ENCODE measurements at places on chromosomes 5 and 9. TPM values are rescaled to one million over a fixed set of nuclear protein-coding genes. Genes with fewer than 3 reads are reported as not detected.

- H3K27me3 ChIP-seq, result no peaks in the 10 kb centered on the region
- no peak for DNase-seq
- no peaks in the 10 kb centered on the region for H3K4me1 ChIP-seq
- no peak overlapping the region for H3K4me3 ChIP-seq
- no peaks in the 10 kb centered on the region for H3K36me3 ChIP-seq
- H3K27ac ChIP-seq, result no peak overlapping the region
Observed at GRCh38 chr5:80374188-80374587, 33.7 kb upstream of the ZFYVE16 start.

DNA sequence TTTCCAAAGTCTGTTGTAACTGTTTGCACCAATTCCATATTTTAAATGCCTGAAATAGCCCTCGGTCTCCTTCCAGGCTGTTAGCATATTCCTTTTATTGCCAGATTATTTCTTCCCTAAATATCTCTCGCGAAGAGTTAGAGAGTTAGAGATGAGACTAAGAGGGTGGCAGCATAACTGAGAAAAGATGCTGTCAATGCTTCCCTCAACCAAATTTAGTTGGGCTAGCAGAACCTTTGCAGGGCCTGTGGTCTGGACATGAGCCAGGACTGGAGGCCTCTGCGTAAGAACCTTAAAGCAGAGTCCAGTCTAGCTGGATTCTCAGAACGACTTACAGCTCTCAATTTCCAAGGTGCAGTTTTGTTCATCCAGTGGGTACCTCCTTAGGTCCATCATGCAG, 135.9 kb downstream of the GABRB2 start:
- no peaks in the 10 kb centered on the region for H3K27me3 ChIP-seq
- H3K4me3 ChIP-seq, result no peak overlapping the region
- DNase-seq, result no peak
- no peaks in the 10 kb centered on the region for H3K36me3 ChIP-seq

- H3K4me1 ChIP-seq, result no peaks in the 10 kb centered on the region
- no peak overlapping the region for H3K4me3 ChIP-seq
- H3K36me3 ChIP-seq, result no peaks in the 10 kb centered on the region
- DNase-seq, result no peak
- H3K27ac ChIP-seq, result no peak overlapping the region
Observed at GRCh38 chr5:18652404-18653215, 1018.4 kb downstream of the TAF11L14 start.

DNA sequence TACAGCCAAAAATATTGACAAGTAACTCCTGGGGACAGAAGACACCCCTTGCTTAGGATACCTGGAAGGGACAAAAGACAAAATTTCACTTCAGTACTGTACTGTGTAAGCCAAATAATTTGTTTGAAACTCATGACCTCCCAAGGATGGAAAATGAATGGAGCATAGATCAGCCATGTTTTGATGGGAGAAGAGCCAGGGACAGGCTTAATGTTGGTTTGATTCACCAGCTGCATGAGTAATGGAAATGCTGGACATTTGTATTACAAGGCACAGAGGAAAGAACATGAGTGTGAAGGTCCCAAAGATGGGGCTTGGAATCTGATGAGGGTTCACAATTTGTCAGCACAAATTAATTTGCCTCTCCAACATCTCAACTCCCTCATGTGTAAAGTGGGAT, 122.8 kb downstream of the ENC1 start:
- no peaks in the 10 kb centered on the region for H3K36me3 ChIP-seq
- no peak overlapping the region for H3K4me3 ChIP-seq
- no peak overlapping the region for H3K27ac ChIP-seq
- H3K4me1 ChIP-seq, result peaks cover 25% of the 10 kb centered on the region

DNA sequence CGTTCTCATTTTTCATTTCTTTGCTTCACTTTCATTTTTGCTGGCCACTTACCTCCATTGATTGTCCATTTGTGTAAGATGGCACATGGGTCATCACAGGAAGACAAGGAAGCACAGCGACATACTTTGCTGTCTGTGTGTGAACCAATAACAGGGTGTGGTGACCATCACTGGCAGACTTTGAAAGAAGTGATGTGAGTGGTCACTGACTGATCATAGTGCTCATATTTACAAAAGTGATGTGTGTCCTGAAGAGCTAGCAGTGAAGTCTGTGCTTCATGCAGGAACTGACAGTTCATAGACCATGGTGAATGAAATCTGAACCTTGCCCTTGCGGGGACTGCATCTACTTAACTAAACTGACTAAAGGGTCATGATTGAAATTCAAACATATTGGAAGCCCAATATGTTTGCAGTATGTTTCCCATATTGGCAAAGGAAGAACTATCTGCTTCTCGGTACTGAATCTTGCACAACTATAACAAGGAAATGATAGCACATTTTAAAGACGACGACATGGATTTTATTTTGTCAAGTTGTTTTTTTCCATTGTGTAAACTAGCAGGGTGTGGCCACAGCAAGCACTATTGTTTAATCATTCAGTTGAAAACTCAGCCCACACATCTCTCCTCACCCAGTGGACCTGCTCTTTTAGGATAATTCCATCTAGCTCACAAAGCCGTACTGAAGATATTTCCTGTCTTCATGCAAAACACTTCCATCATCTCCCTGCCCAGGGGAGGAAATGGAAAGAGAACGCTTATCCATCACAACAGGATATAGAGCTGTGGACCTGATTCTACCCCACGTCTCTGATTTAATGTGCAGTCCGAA, 232.0 kb upstream of the ANKRD55 start:
- peaks cover 11% of the 10 kb centered on the region for H3K4me1 ChIP-seq
- no peak overlapping the region for H3K4me3 ChIP-seq
- DNase-seq, result peak; percentile 40
- no peak overlapping the region for H3K27ac ChIP-seq
- H3K36me3 ChIP-seq, result no peaks in the 10 kb centered on the region

- H3K4me1 ChIP-seq, result peaks cover 16% of the 10 kb centered on the region
- no peak overlapping the region for H3K27ac ChIP-seq
- no peak overlapping the region for H3K4me3 ChIP-seq
- no peaks in the 10 kb centered on the region for H3K27me3 ChIP-seq
- H3K36me3 ChIP-seq, result peaks cover 42% of the 10 kb centered on the region
- no peak for DNase-seq
Observed at GRCh38 chr5:142133330-142134206, 25.0 kb downstream of the NDFIP1 start.

Gene FOXD4L4
- total RNA-seq, result not detected

GRCh38 chr9:133051281-133051900, 10.4 kb upstream of the CEL start:
- H3K27me3 ChIP-seq, result no peaks in the 10 kb centered on the region
- H3K27ac ChIP-seq, result no peak overlapping the region
- 0 out of 2 replicates have a peak, but pooled peaks cover 5% of the 10 kb centered on the region for H3K36me3 ChIP-seq
- no peak overlapping the region for H3K4me3 ChIP-seq
- no peak for DNase-seq

Gene HTR1A
- total RNA-seq, result not detected

DNA sequence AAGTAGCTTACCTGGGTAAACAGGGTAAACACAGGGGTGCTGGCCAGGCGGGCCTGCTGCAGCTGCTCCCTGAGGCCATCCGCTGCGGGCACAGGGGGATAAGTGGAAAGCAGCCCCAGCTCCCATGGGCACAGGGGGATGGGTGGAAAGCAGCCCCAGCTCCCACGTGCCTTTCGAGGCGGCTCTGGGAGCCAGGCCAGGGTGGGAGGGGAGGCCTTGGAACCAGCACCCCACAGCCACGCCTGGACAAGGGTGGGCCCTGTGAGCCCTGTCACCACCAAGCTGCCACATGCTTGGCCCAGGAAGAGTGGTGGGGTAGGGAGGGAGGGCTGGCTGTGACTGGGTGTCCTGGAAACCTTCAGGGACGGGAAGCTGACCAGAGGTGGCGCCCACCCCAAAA, 7.8 kb upstream of the CARD9 start:
- no peak overlapping the region for H3K4me3 ChIP-seq
- H3K4me1 ChIP-seq, result no peaks in the 10 kb centered on the region
- H3K36me3 ChIP-seq, result peaks cover 9% of the 10 kb centered on the region
- DNase-seq, result no peak

Gene PLAC8L1
- total RNA-seq, result not detected

DNA sequence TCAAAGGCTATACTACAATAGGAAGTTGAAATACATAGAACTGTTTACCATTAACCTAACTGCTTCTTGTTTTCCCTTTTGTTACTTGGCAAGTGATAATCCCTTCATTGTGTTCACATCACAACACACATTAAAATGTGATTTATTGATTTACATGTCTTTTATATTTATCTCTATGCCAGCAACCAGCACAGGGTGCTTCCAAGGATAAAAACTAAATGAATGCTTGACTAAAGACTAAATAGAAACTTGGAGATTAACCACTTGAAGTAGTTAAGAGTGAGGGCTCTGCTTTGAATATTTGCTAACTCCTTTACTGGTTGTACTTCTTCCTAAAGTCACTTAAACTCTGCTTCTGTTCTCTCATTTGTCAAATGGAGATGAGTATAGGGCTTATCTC, 1730.6 kb downstream of the EFNA5 start:
- no peak overlapping the region for H3K27ac ChIP-seq
- no peaks in the 10 kb centered on the region for H3K4me1 ChIP-seq
- H3K4me3 ChIP-seq, result no peak overlapping the region
- no peaks in the 10 kb centered on the region for H3K27me3 ChIP-seq
- no peak for DNase-seq

DNA sequence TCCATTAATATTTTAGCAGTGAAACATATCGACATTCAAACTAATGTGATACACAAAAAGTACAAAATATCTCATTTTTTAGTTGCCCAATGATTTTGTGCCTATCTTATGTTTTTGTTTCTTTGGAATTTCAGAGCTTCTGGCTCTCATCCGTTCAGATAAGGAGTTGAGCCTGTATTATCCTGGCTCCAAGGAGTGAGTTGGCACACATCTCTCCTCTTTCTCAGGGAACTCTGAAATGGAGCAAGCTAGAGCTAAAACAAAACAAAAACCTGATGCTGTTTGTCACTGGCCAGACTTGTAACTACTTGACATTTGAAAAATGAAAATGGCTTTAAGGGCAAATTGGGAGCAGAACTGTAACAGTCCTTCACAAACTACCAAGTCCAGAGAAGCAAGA, 131.3 kb upstream of the SLC28A3 start:
- no peaks in the 10 kb centered on the region for H3K36me3 ChIP-seq
- no peak for DNase-seq
- H3K27ac ChIP-seq, result no peak overlapping the region

- H3K4me1 ChIP-seq, result 0 out of 2 replicates have a peak, but pooled peaks cover 3% of the 10 kb centered on the region
- no peak overlapping the region for H3K4me3 ChIP-seq
- no peak for DNase-seq
- H3K36me3 ChIP-seq, result no peaks in the 10 kb centered on the region
- peaks cover 18% of the 10 kb centered on the region for H3K27me3 ChIP-seq
Observed at GRCh38 chr9:89598363-89598713, 6.5 kb upstream of the GADD45G start.

- H3K4me3 ChIP-seq, result no peak overlapping the region
- H3K36me3 ChIP-seq, result no peaks in the 10 kb centered on the region
- DNase-seq, result peak; percentile 56
- H3K4me1 ChIP-seq, result peaks cover 28% of the 10 kb centered on the region
Observed at GRCh38 chr5:151469386-151469785, 22.0 kb downstream of the SLC36A1 start.

GRCh38 chr9:101026824-101027223, 1.7 kb upstream of the PLPPR1 start:
- H3K4me1 ChIP-seq, result no peaks in the 10 kb centered on the region
- peaks cover 25% of the 10 kb centered on the region for H3K27me3 ChIP-seq
- H3K36me3 ChIP-seq, result no peaks in the 10 kb centered on the region

DNA sequence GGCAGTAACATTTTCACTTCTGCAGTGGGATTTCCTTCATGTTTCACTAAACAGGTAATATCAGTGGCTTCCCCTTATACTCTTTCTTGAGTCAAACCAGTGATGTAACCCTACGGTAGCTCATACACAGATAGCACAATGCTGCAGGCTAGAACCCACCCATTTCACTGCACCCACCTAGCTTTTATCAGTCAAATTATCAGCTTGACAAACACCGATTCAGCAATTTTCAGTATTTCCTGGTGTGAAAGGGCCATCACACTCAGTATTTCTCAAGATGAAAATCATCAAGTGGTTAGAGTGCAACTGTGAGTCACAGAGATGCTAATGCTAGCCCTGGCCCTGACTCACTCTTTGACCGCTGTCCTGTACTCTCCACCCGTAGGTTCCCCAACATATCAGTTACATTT, 242.3 kb upstream of the PTGER4 start:
- H3K36me3 ChIP-seq, result no peaks in the 10 kb centered on the region
- peak; percentile 90 for DNase-seq
- no peak overlapping the region for H3K27ac ChIP-seq
- peaks cover 6% of the 10 kb centered on the region for H3K4me1 ChIP-seq
- H3K4me3 ChIP-seq, result no peak overlapping the region

DNA sequence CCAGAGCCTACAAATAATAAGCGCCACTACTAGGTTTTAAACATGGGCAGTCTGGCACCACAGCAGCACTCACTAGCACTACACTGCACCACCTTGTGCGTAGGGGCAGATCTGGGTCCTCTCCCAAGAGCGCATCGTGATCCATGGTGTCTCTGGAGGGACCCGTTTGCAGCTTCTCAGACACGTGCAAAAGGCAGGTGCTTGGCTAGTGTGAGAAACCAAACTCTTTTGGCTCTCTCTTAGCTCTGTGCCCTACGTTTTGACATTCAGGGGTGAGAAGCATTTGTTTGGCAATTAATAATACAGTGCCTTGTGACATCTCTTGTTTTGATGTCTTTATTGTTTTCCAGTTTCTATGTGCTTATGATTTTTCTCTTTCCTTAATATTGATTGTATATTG, 75.4 kb upstream of the EGFLAM start:
- no peaks in the 10 kb centered on the region for H3K36me3 ChIP-seq
- peaks cover 32% of the 10 kb centered on the region for H3K27me3 ChIP-seq
- no peak overlapping the region for H3K27ac ChIP-seq
- no peak overlapping the region for H3K4me3 ChIP-seq
- DNase-seq, result no peak

DNA sequence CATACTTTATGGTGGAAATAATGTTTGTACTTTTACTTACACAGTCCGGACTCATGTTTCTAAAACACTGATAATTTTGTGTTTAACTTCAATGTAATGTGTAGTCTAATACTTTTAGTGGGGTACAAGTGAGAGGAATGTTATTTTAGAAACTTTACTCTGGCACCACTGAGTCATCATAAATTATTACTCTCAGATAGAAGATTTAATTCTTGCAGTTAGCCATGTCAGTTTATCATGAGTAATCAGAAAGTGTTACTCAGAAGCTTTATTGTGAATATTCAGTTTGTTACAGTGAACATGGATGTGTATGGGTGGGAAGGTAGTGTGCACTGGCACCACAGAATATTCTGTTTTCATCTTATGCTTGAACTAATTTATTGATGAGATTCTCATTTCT, 20.0 kb downstream of the OGN start:
- H3K27ac ChIP-seq, result peak overlapping the region; percentile 17
- H3K4me3 ChIP-seq, result no peak overlapping the region
- no peaks in the 10 kb centered on the region for H3K36me3 ChIP-seq
- H3K27me3 ChIP-seq, result no peaks in the 10 kb centered on the region
- peak; percentile 63 for DNase-seq

DNA sequence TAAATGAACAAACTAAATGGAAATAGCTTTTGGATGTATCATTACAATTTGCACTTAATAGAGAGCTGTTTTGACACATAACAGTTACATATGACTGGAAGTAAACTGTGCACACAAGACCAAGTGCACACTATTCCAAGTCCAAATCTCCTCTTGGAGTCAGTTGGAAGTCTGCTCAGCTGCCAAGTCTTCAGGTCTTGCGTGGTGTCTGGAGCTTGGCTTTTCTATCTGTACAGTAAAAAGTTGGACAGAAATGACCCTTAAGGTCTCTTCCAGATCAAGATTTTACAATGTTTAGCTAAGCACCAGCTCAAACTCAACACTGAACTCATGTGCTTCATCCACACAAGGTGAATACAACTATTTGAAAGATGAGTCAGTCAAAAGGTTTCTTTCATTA, 456.9 kb downstream of the RASEF start:
- H3K4me1 ChIP-seq, result 0 out of 2 replicates have a peak, but pooled peaks cover 6% of the 10 kb centered on the region
- peaks cover 25% of the 10 kb centered on the region for H3K27me3 ChIP-seq
- no peak for DNase-seq
- no peak overlapping the region for H3K4me3 ChIP-seq
- no peak overlapping the region for H3K27ac ChIP-seq
- H3K36me3 ChIP-seq, result no peaks in the 10 kb centered on the region

Gene CYSRT1
- 0.43 TPM for total RNA-seq
